RPMI7951 (cell line): ENCODE measurements at places on chromosomes 12 and 14. TPM values are rescaled to one million over a fixed set of nuclear protein-coding genes. Genes with fewer than 3 reads are reported as not detected.
A peak's percentile ranks its signal among the peaks of the same experiment; 100 is the strongest.

Gene GNS
- total RNA-seq = 59.0 and 62.5 TPM in 2 replicates

Gene KRT71
- not detected in 2 replicates for total RNA-seq

Gene PIANP
- 0.12 and 1.5 TPM in 2 replicates for total RNA-seq

Gene MYBPC1
- total RNA-seq = not detected in 2 replicates

Gene UNC119B
- 10.2 and 10.7 TPM in 2 replicates for total RNA-seq

Gene C14orf132
- total RNA-seq = 22.6 and 24.6 TPM in 2 replicates

Gene C3AR1
- 0.39 and 1.2 TPM in 2 replicates for total RNA-seq

Gene PAPLN
- total RNA-seq = 1.6 and 2.8 TPM in 2 replicates

Gene KIF26A
- total RNA-seq = not detected in 2 replicates

GRCh38 chr12:116675339-116676107 lies 62.3 kb downstream of the SPRING1 start:
- DNase-seq = no peak

DNA sequence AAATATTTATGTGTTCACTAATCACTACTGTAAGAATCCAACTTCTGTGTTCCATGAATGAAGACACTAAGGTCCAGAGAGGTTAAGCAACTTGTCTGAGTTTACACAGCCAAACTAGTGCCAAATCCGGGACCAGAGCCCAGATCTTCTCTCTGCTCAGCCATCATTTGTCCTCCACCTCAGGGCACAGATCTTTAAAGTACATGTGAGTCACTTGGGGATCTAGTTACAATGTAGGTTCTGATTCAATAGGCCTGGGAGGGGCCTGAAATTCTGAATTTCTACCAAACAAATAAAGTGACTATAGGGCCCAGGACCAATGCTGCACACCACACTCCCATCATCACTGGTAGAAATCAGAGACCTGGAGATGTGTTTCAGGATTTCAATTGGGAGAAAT lies 162.9 kb downstream of the GXYLT1 start:
- peak; percentile 33 for DNase-seq

GRCh38 chr12:55743406-55744339 lies 751 bp downstream of the GDF11 start:
- DNase-seq = peak; percentile 62

- DNase-seq = peak; percentile 27
These were observed 6.5 kb upstream of the HCFC2 start for GRCh38 chr12:104057771-104058197.

DNA sequence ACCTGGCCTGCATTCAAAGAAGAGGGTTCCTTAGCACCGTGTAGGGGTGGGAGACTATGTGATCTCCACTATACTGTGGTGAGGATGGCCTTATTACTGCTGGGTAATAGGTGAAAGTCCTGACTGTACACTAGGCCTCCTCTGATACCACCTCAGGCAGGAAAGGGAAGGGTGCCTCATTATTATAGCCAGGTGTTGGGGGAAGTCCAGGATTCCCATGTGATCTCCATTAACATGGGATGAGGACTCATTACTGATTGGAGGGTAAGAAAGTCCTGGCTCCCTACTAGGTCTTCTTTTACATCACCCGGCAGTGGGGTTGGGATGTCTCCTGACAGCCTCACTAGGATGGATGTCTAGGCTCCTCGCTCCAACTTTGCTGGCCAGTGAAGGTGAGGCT lies 252.1 kb downstream of the LRIG3 start:
- no peak for DNase-seq

GRCh38 chr12:38745601-38746000 lies 159.8 kb downstream of the CPNE8 start:
- no peak for DNase-seq

GRCh38 chr12:9634177-9634803 lies 26.6 kb upstream of the KLRB1 start:
- peak; percentile 40 for DNase-seq

DNA sequence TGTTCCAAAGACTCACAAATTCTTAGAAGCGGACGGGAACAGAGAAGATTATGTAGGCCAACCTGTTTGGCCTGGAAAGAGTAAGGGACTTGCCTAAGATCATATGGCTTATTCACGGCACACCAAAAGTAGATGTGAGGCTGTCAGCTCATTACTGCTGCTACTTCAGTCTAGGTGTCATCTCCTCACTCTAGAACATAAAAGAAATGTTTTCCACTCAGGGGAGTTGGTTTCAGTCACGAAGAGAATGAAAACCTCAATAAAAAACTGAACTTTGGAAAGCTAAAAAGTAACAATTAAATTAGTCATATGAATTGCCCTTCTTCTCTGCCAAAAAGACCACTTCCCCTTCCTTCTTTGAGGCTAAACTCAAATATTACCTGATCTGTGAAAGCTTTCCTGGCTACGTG lies 658 bp upstream of the CEP128 start:
- no peak for DNase-seq

GRCh38 chr14:69076341-69076740 lies 76.6 kb downstream of the DCAF5 start:
- DNase-seq = no peak

GRCh38 chr12:6692888-6693287 lies 3.7 kb upstream of the ZNF384 start:
- no peak for DNase-seq

DNA sequence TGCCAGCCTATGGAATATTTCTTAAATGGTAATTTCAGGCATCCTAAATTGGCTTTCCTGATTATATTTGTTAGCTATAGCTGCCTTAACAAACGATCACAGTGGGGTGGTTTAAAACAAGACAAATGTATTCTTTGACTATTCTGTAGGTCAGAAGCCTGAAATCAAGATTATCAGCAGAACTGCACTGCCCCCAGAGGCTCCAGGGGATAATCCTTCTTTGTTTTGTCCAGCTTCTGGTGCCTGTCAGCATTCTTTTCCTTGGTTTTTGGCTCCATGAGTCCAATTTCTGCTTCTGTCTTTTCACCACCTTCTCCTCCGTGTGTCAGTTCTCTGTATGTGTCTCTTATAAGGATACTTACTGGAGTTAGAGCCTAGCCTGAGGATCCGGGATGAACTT lies 1282.2 kb upstream of the USP15 start:
- no peak for DNase-seq

DNA sequence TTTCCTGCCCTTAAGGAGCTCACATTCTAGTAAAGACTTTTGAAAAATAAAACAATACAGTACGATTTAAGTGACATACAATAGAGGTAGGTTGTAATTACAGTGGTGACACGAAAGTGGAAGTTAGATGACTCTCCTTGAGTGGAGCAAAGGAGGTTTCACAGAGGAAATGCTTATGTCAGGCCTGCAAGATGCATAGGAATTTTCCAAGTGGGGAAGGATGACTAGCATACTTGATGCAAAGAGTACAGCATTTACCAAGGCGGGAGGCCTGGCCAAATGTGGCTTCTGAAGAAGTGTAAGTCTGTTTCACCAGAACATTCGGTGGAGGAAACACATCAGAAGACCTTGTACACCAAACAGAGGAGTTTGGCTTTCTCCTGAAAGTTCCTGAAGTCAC lies 55.2 kb downstream of the ERO1A start:
- DNase-seq = no peak

DNA sequence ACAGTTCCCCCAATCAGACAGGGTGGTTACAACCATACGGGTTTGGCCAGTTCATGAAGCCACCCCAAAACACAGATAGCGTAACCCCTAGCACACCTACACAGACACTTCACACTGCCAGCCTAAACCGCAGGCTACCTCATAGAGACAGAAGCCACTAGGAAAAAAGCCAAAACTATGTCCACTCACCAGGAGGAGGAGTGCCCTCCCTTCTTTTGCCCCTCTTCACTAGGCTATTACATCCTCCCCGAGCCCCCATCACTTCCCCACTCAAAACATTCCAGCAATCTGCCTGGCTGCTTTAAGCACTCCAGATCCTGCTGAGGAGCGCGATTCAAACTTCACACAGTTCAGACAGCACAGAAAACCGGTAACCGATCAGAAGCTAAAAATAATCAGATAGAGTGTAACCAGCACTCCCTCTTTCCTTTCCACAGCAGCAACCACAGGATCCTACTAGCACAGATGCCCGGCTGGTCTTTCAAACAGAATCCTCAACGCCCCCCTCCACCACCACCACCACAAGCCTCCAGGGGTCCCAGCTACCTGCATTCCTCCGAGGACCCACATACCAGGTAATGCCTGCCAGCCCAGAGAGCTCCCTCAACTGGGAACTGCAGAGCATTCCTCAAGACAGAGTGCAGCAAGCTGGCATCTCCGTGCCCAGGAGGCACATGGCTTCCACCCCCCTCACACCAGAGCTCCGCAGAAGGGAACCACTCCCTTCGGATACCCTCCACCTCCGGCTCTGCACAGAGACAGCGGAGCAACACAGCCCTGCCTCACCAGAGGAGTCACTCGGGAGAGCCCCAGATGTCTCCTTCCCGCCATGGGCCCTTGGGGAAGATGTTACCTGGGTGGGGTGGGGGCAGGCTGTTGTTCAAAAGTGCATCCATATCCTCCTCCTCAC lies 1.5 kb downstream of the CHD4 start:
- DNase-seq = peak; percentile 45

- peak; percentile 24 for DNase-seq
These were observed 658.0 kb upstream of the MDGA2 start for GRCh38 chr14:48333221-48333920.

GRCh38 chr14:91835920-91836843 lies 31.2 kb downstream of the TC2N start:
- no peak for DNase-seq

GRCh38 chr12:29150462-29150861 lies 1.4 kb downstream of the FAR2 start:
- DNase-seq = no peak

GRCh38 chr14:103904493-103905107 lies 23.7 kb upstream of the TDRD9 start:
- DNase-seq = no peak
